Kidney epithelial cell (primary cell): ENCODE measurements at places on chromosomes 11 and 22. TPM values are rescaled to one million over a fixed set of nuclear protein-coding genes. Genes with fewer than 3 reads are reported as not detected.
A peak's percentile ranks its signal among the peaks of the same experiment; 100 is the strongest.

GRCh38 chr11:15119826-15120225, 5.1 kb downstream of the INSC start:
- DNase-seq: no peak

GRCh38 chr11:131841028-131841427, 470.6 kb downstream of the NTM start:
- DNase-seq: no peak

DNA sequence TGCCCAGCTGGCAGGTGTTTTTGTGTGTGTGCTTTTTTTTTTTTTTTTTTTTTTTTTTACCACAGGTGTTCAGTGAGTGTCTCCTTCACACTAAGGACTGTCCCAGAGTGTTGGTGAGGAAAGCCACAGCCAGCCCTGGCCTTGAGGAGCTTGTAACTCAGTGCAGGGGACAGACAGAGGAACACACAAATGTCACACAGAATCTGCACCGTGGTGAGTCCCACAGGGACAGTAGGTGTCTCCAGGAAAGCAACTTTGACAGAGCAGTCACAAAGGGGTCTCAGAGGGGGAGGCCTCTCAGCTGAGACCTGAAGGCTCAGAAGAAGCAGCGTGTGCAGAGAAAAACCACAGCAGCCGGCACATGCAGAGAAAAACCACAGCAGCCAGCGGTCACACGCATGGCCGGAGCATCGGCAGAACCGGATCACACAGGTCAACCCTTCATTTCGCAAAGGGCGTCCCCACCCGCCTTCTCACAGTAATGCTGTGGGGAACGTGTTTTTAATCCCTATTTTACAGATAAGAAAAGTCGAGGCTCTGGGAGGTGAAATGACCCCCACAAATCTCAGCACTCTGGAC, 101.7 kb upstream of the PRR5 start:
- DNase-seq: no peak

DNA sequence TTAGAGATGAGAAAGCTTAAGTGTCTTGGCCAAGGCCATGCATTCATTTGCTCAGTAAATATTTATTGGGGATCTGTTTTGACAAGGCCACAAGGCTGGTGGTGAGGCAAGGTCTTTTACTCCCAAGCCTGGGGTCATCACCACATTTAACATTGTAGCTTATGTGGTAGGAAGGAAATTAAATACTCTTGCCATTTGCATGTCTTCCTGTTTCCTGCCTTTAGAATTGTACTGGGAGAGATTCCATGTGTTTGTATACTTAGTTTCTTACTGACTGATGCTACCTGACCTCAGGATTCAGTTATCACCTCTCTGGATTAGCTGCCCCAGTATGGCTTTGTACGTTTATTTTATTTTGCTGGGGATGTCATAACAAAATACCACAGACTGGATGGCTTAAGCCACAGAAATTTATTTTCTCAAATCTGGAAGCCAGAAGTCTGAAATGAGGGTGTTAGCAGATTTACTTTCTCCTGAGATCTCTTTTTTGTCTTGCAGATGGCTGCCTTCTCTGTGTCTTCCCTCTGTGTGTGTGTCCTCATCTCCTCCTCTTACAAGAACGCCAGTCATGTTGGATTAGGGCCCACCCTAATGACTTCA, 44.8 kb downstream of the SPECC1L start:
- no peak for DNase-seq

GRCh38 chr11:65150509-65151299, 16.4 kb upstream of the SYVN1 start:
- peak; percentile 71 for DNase-seq

DNA sequence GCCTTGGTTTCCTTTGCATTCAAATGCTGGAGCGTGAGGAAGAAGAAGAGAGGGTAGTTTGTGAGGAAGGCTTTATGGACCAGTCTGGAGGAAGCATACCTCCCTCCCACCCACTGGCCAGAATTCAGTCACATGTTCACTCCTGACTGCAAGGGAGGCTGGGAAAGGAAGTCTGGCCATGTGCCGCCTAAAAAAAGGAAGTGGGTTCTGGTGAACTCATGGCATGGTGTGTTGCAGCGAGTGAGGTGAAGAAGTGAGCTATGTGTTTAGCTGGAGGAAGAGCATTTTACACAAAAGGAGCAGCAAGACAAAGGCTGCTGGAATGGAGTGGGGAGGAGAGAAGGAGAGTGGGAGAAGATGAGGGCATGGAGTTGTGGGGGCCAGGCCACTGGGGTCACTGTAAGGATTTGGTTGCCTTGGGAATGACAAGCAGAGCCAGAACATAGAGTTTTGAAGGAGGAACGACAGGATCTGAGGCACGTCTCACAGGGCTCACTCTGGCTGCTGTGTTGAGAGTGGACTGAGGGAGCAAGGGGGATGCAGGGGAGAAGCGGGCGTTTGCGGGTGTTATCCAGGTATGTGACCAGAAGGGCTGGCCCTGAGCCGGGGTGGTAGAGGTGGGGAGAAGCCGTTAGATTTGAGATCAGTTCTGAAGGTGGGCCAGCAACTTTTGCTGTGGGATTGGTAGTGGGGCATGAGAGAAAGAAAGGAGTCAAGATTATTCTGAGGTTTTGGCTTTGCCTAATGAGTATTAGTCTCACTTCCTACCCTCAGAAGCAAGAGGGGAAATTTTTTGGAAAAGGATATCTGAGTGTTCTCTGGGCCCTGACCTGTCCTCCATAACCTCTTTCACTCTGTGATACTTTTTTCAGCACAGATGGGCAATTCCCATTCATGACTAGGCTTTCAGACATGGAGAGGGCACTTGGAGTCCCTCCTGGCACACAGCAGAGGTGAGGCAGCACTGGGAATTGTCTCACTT, 26.4 kb downstream of the BMAL1 start:
- no peak for DNase-seq

DNA sequence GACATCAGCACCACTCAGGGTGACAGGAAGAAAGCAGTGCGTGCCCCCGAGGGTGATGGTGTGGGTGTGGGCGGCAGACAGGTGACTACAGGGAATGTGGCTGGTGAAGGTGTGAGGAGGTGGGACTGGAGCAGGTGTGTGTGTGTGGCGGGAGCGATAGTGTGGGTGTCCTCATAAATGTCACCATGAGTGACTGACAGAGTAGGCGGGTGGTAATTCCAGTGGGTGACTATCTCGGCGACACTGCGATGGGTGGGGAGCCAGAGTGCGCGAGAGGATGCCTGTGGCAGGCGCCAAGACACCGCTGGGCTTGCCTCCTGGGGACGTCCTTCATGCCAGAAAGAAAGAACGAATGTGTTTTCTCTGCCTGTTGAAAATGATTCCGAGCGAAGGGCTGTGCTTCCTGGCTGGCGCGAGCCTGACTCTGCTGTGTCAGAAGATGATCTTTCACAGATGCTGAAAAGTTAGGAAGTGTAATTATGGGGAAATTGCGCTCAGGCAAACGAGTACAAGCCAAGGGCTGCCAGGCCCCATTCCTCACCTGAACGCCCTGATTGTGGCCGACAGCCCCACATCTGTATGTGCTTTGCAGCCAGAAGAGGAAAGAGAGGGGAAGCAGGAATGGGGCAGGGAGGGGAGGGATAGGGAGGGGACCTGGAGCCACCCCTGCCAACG, 98.8 kb upstream of the CD82 start:
- DNase-seq: no peak

GRCh38 chr11:44533921-44534711, 31.3 kb upstream of the CD82 start:
- DNase-seq: no peak

DNA sequence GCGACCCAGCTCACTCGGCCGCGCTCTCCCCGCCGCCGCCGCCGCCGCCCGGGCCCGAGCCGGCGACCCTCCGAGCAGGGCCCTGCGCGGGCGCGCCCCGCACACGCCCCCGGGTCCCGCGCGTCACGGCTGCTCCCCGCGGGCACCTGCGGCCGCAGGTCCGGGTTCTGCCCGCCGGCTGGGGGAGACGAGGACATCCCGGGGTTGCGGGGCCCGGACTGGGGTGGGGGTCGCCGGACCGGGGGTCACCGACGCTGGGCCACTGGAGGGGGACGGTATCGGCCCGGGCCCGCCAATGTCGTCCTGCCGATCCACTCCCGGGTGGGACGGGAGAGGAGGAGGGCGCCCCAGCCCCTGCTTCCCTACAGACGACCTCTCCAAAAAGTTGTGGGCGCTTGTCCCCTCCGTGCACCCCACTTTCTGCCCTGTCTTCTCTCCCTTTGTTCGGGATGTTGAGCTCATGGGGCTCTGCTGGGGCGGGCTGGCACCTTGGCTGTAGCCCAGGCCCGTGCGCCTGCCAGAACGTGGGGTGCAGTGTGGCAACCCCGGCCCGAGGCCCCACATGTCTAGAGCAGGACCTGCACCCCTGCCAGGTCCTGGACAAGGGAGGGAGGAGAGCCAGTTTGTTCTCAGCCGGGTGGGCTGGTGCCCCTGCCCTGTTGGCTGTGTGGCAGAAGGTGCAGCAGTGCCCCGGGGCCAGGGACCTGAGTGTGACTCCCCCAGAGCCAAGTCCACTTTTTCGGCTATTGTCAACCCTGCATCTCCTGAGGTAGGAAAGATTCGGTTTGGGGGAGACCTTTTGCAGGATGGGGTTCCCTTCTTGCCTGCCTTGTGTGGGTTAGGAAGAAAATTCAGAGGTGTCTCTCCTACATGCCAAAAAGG, 40.2 kb upstream of the CELSR1 start:
- no peak for DNase-seq

- DNase-seq: peak; percentile 29
Measured at GRCh38 chr11:108117746-108118371, 3.5 kb upstream of the ACAT1 start.

- DNase-seq: no peak
Measured at GRCh38 chr11:36427079-36427478, 83.0 kb downstream of the TRAF6 start.

GRCh38 chr11:17179970-17180369, 27.8 kb downstream of the PIK3C2A start:
- no peak for DNase-seq

DNA sequence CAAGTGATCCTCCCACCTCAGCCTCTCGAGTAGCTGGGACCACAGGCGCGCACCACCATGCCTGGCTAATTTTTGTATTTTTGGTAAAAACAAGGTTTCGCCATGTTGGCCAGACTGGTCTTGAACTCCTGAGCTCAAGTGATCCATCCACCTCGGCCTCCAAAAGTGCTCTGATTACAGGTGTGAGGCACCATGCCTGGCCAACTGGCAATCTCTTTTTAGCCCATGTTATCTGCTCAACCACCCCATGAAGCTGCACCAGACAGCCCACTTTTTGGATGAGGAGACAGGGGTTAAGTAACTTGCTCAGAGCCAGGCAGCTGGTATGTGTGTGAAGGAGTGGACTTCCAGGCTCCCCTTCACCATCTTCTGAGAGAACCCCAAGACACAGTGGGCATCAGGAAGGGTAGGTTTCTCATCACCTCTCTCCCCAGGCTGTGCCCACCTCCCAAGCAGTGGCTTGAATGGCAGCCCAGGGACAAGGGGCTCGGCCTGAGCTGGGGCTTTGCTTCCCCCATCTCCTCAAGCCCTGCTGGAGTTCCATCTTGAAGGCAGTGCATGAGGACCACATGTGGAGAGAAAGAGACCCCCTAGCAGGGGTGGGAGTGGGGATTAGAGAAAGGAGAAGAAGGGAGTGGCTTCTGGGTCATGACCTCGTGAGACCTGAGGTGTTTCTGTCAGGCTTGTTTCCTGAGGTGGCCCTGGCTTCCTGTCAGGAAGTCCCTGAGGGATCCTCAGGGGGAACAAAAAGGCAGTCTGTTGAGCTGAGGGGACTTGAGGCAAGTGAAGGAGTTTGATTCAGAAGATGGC, 87.5 kb upstream of the PARVA start:
- no peak for DNase-seq

DNA sequence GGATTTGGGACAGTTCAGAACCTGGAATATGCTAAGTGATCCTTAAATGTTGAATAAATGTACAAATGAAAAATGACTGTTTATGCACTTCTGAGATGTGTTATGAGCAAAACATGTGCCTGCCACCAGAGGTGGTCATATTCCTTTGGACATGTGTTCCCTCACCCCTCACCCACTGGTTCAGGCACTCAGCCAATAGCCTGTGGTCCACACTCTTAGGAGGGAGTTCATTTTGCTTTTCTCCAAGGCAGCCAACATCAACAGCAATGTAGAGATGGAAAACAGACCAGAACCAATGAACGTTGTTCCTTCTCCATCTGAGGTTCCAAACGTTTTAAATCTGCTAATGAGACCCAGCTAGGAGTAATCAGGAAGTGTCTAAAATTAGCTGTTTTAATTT, 44.0 kb downstream of the RPUSD4 start:
- DNase-seq: no peak

- no peak for DNase-seq
Measured at GRCh38 chr11:107821199-107821927, 37.2 kb downstream of the SLC35F2 start.

GRCh38 chr11:96357794-96358193, 14.8 kb upstream of the MAML2 start:
- DNase-seq: no peak

- no peak for DNase-seq
Measured at GRCh38 chr11:12671370-12671769, 2.9 kb upstream of the TEAD1 start.

DNA sequence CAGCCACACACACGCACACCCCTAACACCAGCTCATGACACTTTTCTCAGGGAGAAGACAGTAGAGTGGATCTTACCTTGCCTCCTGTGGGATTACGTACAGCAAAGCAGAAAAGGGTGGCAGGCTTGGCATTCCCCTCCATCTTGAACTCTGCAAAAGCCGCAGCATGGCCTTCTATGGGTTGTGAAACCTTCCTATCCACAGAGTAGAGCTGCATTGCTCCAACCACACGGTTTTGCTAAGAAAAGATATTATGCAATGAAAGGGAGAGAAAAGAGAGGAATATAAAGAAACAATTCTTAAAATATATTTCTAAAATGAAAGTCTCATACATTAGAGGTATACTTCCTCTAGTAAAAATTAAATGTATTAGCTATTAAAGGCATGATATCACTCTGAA, 48.8 kb downstream of the CLTCL1 start:
- DNase-seq: no peak

FOLR1 gene
- 0.55 and 1.7 TPM in 2 replicates for total RNA-seq

NEAT1 gene
- 28.7 and 39.8 TPM in 2 replicates for total RNA-seq

FGF3 gene
- total RNA-seq: not detected in 2 replicates

C1QTNF5 gene
- 2.9 and 6.2 TPM in 2 replicates for total RNA-seq

APOL4 gene
- not detected in 2 replicates for total RNA-seq

OR2AT4 gene
- total RNA-seq: not detected in 2 replicates

PTGDR2 gene
- total RNA-seq: not detected in 2 replicates

C1QTNF4 gene
- 2.1 and 7.1 TPM in 2 replicates for total RNA-seq

C11orf68 gene
- total RNA-seq: 19.7 and 19.9 TPM in 2 replicates

C11orf86 gene
- total RNA-seq: not detected in 2 replicates

HTR3B gene
- total RNA-seq: not detected in 2 replicates

PAAF1 gene
- total RNA-seq: 11.8 and 11.9 TPM in 2 replicates

CASP5 gene
- total RNA-seq: not detected in 2 replicates

HIRA gene
- 31.8 and 35.5 TPM in 2 replicates for total RNA-seq

POU2AF3 gene
- 0.25 TPM in 1 of 2 replicates, not detected in the other for total RNA-seq
